ENCODE measurements at places on chromosomes 7 and 10.

DNA sequence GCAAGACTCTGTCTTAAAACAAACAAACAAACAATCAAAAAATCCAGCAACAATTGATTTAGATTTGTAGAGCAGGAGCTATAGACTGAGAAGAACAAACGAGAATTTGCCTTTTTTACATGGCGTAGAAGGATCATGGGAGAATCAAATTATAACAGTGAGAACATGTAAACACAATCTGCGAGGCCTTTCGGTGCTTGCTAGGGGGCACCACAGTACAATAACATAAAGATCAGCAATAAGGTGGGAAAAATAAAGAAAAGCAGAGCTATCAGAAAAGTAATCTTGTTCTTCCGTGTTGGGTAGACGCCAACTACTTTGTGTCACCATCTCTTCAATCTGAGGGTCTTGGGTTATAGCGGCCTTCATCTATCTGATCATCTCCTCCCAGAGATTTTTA lies 82.2 kb downstream of the NOD1 start:
- DNase-seq: no peak

- no peak for DNase-seq
These were observed 248.2 kb upstream of the KLF14 start for GRCh38 chr7:130982160-130982638.

DNA sequence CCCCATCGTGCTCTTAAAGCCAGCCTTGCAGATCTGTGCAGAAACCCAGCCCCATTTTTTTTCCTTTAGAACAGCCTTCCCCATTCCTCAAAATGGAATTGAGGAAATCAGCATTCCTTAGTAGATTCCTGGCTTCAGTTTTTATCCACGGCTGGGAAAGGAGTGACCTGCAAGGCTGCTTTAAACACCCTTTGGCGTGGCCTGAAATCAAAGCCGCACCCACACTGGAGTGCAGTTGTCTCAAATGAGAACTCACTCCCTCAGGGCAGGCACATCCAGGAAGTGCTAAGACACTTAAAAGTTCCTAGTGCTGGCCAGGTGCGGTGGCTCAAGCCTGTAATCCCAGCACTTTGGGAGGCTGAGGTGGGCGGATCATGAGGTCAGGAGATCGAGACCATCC lies 34.8 kb downstream of the HTR5A start:
- no peak for DNase-seq

DNA sequence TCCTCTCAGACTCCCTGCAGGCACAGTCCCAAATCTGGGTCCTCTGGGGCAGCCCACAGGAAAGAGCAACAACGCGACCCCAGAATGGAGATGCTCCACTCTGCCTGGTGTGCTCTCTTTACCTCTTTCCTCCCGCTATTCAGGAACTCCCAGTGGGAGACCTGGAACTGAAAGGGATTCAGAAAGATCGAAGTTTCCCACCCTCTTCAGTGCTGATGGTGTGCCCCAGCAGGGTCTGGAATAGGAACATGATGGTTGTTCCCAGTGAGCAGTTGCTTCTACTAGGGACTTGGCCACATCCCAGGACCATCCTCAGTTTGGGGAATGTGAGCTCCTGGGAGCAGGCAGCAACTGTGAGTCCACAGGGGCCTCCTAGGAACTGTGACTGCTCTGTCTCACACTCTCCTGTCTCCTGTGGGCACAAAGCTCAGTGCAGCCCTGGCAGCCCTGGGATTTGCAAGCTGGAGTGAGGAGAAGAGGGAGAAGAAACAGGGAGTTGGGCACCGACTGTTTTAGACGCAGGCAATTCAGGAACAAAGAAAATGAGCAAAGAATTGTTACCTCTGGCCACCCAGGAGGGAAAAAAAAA lies 17.9 kb downstream of the OR6V1 start:
- DNase-seq: no peak

- no peak for DNase-seq
These were observed 113.4 kb downstream of the GPR37 start for GRCh38 chr7:124652237-124652636.

GRCh38 chr7:22430457-22430856 lies 69.5 kb downstream of the STEAP1B start:
- DNase-seq: no peak

All from dorsolateral prefrontal cortex (tissue), 122 donors.